Stimulated activated naive CD8-positive, alpha-beta T cell treated with anti-CD3 and anti-CD28 coated beads, Interleukin-15, amount 100 ng/mL, for 72 hours (primary cell): ENCODE measurements at places on chromosomes 6 and 20.

DNA sequence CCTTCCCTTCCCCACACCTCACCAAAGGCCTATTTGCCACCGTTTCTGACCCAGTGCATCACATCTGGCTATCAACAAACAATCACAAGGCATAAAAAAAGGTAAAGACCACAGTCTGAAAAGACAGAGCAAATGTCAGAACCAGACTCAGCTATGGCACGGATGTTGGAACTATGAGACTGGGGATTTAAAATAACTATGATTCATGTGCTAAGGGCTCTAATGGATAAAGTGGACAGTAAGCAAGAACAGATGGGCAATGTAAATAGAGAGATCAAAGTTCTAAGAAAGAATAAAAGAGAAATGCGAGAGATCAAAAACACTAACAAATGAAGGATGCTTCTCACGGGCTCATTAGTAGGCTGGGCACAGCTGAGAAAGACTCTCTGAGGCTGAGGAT, 99.5 kb downstream of the LAMP5 start:
- no peak for DNase-seq

DNA sequence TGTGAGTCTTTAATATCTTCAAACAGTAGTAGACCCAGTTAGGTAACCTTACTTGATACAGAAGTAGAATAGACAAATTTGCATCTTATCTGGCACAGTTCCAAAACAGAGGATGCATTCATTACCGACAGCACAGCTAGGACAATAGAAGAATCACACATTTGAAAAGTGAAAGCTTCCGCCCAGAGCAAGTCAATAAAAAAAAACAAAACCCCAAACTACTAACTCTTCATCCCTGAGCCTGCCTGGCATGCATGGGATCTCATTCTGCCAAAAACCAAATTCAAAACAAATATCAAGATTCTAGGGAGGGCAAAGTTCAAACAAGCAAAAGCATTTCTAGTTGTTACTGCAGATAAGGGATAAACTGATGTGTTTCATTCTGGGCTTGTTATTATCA, 235.4 kb downstream of the BTBD9 start:
- no peak for DNase-seq

DNA sequence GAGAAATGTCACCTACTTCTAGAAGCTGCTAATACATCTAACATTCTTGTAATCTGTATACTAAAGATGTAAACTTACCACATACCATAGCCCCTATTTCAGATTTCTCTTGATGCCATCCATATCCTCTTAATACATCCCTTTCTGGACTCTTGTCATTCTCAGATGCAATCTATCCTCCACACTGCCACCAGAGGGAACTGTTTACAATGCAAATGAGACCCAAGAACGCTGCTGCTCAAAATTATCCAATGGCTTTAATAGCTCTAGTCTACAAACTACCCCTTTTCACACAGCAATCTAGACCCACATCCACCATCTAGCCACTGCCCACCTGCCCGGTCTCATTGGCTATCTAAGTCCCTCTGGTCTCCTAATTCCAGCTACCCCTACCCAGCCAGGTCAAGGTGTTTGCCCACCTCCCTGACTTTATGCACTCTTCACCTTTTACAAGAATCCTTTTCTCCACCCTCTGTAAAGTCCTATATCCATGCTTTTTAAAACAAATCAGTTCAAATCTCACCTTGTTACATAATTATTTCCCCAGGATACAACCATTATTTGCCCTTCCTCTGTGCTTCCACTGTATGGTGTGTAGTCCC, 14.8 kb downstream of the FAXC start:
- DNase-seq, result peak; percentile 13

GRCh38 chr6:3911614-3912336, 62.6 kb downstream of the FAM50B start:
- no peak for DNase-seq

DNA sequence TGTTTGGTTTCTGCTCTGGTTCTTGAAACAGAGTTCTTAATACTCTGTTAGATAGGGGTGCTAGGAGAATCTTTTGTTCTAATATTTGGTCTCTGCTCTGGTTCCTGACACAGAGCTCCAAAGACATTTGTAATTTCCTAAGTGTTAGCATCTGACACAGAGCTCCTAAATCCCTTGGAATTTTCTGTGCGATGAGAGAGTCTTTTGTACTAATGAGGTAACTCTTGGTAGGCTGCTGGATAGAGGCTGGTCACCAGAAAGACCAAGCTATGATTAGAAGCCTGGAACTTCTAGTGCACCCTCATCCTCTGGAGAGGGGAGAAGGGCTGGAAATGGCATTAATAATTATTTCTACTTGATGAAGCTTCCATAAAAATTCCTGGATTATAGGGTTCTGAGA, 7.7 kb upstream of the CD109 start:
- no peak for DNase-seq

- no peak for DNase-seq
These were observed 56.1 kb upstream of the UNC93A start for GRCh38 chr6:167235005-167235404.

DNA sequence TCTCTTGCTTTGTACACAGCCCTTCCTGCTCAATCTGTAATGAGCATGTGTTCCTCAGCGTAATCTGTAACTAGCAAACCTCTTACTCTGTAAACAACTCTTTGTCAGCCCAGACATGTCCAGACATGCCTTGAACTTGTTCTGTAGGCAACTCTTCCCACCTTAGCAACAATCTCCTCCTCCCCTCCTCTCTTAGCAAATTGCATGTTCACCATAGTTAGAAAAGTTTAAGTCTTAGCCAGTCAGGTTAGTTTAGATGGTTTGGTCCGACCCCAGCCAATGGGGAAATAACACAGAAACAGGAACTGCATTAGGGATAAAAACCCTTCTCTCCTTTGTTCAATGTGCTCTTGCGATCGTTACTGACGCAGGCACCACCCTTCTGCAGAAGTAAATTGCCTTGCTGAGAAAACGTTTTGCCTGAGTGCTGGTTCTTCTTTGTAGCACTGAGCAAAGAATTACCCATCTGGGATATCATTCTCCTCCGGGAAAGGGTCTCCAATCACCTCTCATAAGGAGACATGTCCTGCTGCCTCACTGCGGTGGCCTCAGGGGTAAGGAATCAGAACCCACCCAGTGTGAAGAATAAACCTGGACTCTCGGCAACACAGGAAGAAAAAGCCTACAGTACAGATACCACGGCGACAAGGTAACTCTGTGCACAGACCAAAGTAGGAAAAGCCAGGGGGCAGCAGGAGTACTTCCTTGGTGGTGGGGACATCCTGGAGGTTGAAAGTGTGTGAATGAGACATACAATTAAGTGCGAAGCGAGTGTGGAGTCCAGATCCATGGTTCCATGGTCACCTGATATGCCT, 26.2 kb downstream of the PLN start:
- no peak for DNase-seq

DNA sequence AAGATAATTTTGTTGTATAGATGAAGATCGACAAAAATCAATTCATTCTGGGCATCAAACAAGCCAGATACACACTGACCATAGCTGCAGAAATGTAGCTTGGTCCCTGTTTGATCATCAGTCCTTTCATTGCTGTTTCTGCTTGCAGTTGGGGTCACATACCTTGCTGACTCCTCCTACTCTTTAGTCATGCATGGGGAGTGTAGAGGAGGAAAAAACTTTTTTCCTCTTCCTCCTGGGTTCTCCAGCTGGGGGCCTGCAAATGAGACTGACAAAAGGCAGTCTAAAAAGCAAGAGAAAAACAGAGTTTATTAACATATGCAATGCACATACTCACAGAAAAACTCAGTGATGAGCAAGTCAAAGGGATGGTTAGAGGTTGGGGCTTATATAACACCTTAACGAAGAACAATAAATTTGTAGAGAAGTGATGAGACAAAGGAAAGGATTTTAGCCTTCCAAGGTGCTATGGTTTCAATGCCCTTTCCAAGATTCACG, 105.8 kb downstream of the QRSL1 start:
- DNase-seq, result no peak

DNA sequence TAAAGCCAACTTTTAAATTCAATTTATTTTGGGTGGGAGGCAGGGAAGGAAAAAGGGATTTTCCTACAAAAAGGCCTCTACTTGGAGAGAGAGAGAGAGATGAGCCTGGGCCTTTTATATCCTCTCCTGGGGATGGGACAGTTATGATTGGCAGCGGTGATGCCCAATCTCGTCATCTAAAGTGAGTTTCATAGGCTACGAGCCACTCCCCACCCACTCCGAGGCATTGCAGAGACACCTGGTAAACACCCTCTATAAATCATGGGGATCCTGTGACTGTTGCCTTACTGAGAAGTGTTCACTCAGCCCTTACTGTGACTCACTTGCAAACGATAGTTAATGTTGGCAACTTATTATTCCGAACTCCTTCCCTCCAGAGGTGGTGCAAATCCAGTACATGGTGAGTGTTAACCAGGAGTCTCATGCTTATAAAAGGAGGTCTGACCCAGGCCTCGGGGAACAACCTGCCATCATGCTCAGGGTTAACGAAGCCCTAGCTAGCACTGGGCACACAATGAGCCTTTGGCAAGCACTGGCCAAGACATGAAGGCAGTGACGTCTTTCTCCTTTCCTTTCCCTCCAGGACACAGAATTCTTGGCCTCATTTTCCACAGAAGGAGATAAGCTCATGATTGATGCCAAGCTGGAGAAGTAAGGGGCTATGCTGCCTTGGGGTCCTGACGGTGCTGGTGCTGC, 20.5 kb downstream of the BPIFB4 start:
- no peak for DNase-seq

- DNase-seq, result no peak
These were observed 17.0 kb downstream of the MDGA1 start for GRCh38 chr6:37680668-37681067.

- peak; percentile 52 for DNase-seq
These were observed 4.8 kb upstream of the ATXN1 start for GRCh38 chr6:16766043-16766536.

- peak; percentile 11 for DNase-seq
These were observed 43.7 kb downstream of the ARHGAP40 start for GRCh38 chr20:38645351-38645750.

GRCh38 chr6:88605271-88605670, 358.1 kb downstream of the RNGTT start:
- no peak for DNase-seq

- no peak for DNase-seq
These were observed 14.2 kb downstream of the VEGFA start for GRCh38 chr6:43784049-43784855.

DNA sequence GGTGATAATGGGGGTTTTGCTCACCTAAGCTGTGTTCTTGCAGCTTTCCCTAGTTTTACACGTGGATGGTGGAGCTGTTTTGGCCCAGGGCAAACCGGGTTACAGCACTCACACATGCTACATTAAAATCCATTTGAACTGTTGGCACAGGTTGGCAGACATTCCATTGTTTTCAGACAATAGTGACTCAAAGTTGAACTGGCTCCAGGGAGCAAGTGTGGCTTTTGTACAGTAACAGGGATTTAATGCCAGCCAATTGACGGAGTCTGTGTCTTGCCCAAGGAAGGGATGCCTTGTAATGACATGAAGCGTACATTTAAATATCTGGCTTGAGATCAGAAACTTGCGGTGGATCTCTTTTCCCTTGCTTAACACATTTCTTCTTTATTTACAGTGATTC, 183.1 kb downstream of the DTNBP1 start:
- no peak for DNase-seq

GRCh38 chr6:148021699-148022098, 320.9 kb upstream of the SASH1 start:
- no peak for DNase-seq

DNA sequence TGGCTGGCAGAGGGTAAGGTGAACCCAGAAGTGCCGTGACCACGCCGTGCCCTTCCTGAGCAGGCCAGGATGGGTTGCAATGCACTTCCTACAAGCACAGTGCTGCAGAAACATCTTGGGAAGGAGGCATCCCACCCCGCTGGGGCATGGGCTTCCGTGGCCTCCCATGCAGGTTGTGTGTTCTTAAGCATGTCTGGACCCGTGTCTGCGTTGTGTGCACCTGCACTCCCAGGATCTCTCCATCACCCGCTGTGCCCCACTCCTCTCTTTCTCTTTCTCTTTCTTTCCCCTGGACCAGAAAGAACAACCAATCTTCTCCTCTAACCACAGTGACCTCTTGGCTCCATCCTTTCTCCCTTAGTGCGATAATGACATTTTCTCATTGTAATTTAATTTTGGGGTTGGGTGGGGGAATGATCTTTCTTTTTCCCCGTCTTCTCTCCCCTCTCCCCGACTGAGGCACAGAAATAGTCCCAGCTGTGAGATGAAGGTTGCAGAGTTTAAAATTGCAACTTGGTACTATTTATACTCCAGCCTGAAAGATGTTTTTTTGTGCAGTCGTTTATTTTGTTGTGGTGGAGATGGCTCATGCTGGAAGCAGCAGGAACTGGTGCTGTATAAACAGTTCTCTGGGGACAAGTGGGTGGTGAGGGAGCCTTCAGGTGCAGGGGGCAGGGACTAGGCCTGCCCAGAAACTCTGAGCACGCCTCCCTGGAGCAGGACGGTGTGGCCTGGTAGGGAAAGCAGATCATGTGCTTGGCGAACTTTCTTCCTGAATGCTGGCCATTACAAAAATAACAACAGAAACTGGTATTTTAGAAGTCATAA, 20.5 kb downstream of the BCAS4 start:
- no peak for DNase-seq

GRCh38 chr6:114707081-114707620, 364.3 kb upstream of the HS3ST5 start:
- DNase-seq, result no peak

DNA sequence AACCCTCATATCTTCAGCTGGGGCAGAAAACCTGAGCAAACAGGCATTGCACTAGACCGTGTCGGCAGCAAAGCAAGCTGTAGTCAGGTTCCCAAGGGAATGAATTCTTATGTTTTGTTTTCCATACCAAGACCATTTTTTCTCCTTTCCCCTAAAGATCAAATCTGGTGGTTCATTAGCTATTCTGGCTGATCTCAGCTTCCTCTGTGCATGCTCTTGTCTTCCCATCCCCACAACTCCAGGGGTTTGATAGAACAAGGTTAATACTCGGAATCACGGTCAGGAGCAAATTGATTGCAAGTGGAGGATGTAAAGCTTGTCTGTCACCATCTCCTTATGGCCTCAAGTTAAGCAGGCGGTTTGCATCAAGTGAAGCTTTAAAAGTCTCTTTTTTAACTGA, 778.8 kb downstream of the KIF16B start:
- no peak for DNase-seq

- DNase-seq, result peak; percentile 37
These were observed 43.1 kb downstream of the POPDC3 start for GRCh38 chr6:105136431-105137350.

DNA sequence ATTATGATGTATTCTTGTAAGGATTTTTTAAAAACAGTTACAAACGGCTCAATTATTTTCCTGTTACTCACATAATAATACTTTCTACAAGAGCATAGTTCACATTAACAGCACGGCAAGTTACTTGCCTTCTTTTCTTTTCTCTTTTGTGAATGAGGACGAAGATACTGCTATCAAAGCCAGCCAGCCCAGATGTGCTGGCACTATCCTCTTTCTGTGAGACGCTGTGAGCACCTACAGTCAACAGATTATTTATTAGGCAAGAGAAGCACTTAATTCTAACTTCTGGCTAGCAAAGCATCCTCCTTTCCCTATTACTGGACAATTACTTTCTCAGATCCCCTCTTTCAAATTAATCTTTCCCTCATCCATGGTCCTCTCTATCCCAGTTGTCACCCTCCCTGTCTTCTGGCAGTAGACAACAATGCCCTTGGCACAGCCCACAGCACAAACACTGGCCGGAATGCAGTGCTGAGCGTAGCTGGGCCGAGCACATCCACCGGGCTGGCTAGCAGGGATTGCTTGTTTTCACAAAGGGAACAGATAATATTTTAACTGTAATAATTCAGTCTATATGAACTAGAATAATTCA, 262.1 kb downstream of the FOXC1 start:
- no peak for DNase-seq

GRCh38 chr6:168210239-168211105, 109.1 kb downstream of the DACT2 start:
- DNase-seq, result no peak

- DNase-seq, result peak; percentile 53
These were observed 5.6 kb downstream of the TAGAP start for GRCh38 chr6:159038914-159039884.
